ENCODE measurements at places on chromosomes 4 and X.

DNA sequence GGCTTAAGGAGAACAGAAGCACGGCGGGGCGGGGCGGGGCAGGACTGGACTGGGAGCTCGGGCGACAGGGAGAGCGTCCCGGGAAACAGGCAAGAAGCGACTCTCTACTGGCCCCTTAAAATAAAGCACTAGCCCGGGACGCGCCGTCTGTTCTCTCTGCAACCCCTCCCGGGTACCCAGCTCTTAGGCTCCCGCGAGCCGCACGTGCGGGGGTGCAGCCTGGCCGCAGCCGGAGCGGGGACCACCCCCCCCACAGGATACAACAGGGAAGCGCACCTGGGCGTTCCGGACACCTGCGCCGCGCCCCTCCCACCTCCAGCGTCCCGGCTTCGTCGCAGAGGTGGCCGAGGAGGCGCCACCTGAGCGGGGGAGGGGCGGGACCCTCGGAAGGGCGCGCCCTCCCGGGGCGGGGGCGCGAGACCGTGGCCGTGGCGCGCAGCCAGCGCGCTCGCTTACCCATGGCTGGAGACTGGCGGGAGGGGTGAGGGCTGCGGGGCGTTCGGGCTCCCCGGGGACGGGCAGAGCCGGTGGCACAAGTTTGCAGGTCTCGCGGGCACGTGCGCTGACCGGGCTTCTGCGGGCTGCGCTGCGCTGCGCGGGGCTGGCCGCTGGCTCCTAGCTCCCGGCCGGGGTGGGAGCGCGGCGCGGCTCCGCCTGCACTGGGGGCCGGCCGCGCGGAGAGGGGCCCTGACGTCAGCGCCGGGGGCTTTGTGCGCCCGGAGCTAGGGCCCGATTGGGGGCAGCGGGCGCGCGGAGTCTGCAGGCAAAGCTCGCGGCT lies 91.5 kb downstream of the GEMIN8 start:
- no peak for DNase-seq

DNA sequence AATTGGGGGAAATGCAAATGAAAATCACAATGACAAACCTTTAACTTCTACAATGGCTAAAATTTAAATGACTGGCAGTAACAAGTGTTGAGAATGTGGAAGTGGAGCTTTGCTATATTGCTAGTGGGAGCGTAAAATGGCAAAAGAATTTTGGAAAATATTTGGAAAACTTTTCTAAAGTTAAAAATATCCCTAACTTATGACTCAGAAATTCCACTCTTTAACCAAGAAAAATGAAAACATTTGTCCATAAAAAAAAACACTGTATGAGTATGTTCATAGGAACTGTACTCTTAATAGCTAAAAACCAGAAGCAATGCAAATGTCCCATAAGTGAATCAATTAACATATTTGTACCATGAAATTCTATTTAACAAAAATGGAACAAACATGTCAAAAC lies 3.6 kb downstream of the TBCK start:
- DNase-seq, result no peak

- no peak for DNase-seq
Observed at GRCh38 chr4:118968005-118968404, 79.4 kb downstream of the SYNPO2 start.

GRCh38 chr4:182141061-182141460 lies 102.1 kb upstream of the TENM3 start:
- DNase-seq, result no peak

GRCh38 chr4:165367040-165367439 lies 11.8 kb upstream of the CPE start:
- no peak for DNase-seq

DNA sequence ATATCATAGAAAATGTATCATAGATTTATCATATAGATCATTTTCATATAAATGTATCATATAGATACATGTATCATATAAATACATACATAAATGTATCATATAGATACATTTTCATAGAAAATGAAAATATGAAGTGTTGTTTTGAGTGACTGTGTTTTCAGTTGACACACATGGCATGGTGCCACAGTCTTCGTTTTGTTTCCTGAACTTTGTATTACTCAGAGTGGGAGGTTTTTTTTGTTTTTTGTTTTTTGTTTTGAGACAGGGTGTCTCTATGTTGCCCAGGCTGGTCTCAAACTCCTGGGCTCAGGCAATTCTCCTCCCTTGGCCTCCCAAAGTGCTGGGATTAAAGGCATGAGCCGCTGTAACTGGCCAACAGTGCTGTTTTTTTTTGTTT lies 3.9 kb downstream of the RBM10 start:
- peak; percentile 30 for DNase-seq

DNA sequence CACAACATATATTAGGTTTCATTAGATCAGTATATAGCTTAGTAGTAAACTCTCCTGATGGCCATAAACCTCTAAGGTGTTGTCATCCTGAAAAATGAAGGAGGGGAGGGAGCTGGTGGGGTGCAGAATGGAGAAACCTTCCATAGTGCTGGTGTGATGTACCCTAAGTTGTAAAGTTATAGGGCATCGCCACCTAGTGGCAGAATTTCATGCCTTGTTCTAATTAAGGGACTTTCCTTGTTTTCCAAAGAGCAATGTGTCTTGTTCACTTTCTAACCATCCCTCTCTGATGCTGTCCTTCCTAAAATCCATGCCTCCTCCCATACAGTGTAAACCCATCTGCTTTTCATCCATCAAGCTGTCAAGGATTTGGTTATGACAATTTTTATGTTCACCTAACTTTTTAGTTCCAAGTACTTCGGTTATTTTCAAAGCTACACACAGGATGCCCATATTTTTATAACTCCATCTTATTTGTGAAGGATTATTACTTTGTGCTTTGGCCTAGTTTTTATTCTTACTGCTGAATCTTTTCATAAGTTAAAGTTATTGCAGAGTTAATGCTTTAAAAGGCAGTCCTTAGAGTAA lies 4.5 kb downstream of the NBDY start:
- DNase-seq, result peak; percentile 44

DNA sequence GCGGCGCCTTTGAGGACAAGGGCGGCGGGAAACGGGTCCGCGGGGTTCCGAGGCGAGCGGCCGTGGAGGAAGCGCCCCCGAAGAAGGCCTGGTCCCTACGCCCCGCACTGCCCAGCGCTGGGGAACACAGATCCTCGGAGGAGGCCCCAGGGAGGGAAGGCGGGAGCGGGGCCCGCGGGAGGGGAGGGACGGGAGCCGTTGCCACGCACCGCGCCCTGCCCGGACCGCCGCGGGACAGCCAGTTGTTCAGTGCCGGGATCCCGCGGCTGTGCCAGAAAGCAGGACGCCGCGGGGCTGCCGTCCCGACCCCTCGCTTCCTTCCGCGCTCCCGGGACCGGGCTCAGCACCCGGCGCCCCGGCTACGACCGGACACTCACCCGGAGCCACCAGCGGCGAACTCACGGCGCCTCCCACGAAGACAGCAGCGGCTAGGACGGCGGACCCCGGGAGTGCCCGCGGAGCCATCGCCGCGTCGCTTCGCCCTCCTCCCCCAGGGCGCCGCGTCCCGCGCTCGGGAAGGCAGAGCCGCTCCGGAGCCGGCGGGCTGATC lies 278 bp downstream of the RELL1 start:
- DNase-seq, result no peak

DNA sequence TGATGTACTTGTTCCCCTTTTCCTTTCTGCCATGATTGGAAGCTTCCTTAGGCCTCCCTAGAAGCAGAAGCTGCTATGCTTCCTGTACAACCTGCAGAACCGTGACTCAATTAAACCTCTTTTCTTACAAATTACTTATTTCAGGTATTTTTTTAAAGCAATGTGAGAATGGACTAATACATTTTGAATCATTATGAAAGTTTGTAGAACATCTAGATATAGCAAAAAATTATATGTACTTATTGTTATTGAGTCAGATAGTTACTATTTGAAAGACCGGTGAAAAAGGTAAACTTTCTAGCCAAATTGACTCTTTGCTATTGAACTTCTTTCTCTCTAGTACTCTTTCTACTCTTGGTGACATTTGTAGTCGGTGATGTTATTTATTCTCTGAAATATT lies 777.3 kb upstream of the GALNTL6 start:
- DNase-seq, result no peak

- DNase-seq, result no peak
Observed at GRCh38 chrX:56233682-56234081, 1.5 kb downstream of the KLF8 start.

GRCh38 chrX:50988649-50989048 lies 78.1 kb downstream of the BMP15 start:
- DNase-seq, result peak; percentile 32

- DNase-seq, result no peak
Observed at GRCh38 chr4:30450474-30450873, 269.7 kb upstream of the PCDH7 start.

Measured in kidney capillary endothelial cell (primary cell).